ENCODE measurements at places on chromosomes 5 and 9.

- no peak for DNase-seq
These were observed 90.6 kb downstream of the FBXO4 start for GRCh38 chr5:42015681-42016080.

- DNase-seq, result no peak
These were observed 2.4 kb downstream of the CAVIN4 start for GRCh38 chr9:100580257-100580656.

DNA sequence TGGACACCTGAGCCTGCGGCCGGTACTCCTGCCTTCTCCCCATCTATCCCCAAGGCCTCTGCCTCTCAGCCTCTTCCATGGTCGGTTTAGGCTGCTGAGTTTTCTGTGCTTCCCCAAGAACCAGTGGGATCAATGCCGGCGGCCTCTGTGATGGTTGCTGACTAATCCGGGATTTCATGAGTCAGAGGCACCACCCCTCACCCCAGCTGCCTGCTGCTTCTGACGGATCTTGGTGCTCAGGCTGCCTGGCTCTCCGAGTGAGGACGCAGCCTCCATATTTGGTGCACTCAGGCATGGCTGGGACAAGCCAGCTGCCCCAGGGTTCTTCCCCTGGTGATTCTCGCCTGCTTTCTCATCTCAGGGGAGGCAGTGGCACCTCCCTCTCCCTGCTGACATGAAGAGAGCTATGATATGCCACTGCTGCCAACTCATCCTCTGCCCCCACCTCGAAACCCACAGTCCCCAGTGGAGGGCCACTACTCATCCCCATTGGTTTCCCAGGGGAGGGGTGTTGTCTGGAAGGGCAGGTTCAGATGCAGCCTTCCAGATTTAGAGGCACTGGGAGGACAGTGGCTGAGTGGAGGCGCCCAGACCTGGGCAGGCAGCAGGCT, 3.3 kb upstream of the MAN1B1 start:
- DNase-seq, result no peak

- DNase-seq, result no peak
These were observed 256.2 kb downstream of the ACTL7B start for GRCh38 chr9:108599571-108599970.
